PC-3 (cell line): ENCODE measurements at places on chromosomes 3 and 15. TPM values are rescaled to one million over a fixed set of nuclear protein-coding genes. Genes with fewer than 3 reads are reported as not detected.

GRCh38 chr3:108998436-108998835, 44.8 kb upstream of the GUCA1C start:
- DNase-seq, result no peak

DNA sequence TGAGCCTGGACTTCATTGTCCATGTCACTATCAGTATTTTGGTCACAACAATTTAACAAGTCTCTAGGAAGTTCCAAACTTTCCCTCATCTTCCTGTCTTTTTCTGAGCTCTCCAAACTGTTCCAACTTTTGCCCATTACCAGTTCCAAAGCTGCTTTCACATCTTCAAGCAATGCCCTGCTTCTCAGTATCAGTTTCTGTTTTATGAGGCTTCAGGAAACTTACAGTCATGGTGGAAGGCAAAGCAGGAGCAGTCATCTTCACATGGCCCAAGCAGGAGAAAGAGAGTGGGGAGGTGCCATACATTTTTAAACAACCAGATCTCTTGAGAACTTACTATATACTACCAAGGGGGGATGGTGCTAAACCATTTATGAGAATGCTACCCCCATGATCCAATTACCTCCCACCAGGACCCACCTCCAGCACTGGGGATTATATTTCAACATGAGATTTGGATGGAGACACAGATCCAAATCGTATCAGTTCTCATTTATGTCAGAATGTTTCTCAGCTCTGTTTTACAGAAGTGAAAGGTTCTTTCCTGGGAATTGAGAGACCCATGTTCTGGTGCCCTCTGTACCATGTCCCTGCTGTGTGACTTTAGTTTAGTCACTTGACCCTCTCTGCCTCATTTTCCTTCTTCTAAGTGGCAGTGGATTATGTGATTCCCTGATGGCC, 169.7 kb downstream of the PLCL2 start:
- no peak for DNase-seq

- DNase-seq, result no peak
Measured at GRCh38 chr3:180185650-180186049, 148.9 kb upstream of the PEX5L start.

DNA sequence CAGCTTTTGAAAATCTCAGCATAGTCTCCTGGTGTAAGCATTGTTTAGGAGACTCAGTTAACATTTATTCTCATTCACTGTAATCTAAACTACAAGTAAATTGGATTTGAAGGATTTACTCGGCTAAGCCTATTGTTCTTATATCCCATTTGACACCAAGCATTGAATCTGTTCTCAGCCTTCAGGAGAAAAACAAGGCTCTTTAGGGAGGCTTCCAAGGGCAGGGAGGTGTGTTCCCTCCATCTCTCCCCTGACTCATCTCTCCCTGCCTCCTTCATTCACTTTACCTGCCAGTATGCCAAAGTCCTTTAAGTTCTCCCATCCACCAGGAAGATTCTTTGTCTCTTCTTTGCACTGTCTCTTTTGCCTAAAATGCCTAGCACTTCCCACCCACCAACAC, 347.8 kb downstream of the MFSD1 start:
- DNase-seq, result no peak

- no peak for DNase-seq
Measured at GRCh38 chr15:62324382-62324781, 159.3 kb upstream of the C2CD4B start.

DNA sequence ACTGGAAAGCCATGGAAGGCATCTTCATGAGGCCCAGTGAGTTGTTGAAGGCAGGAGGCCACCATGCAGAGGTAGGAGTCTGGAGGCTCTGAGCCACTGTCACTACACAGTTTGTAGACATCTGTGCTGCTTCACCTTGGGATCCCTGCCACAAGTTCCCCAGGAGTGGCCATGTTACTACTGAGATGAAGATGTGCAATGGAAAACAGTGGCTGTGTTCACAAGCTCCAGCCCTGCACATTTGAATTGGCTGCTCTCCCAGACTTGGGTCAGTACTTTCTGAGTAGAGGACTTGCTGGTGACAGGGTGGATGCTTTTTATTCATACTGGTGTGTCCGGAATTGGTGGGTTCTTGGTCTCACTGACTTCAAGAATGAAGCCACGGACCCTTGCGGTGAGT, 86.9 kb upstream of the C15orf39 start:
- no peak for DNase-seq

DNA sequence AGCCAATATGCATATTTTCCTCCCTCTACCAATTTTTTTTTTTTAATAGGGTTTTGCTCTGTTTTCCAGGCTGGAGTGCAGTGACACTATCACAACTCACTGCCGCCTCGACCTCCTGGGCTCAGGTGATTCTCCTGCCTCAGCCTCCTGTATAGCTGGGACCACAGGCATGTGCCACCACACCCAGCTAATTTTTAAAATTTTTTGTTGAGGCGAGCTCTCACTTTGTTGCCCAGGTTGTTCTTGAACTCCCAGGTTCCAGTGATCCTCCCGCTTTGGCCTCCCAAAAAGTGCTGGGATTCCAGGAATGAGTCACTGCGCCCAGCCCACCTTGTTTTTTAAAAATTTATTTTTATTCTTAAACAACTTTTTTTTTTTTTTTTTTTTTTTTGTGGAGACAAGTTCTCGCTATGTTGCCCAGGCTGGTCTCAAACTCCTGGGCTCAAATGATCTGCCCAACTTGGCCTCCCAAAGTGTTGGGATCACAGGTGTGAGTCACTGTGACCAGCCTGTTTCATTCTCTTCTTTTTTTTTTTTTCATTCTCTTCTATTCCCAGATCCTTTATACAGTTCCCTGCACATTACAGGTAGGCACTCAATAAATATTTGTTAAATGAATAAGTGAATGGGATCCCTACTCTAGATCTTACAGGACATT, 40.5 kb upstream of the PIK3CB start:
- no peak for DNase-seq

DNA sequence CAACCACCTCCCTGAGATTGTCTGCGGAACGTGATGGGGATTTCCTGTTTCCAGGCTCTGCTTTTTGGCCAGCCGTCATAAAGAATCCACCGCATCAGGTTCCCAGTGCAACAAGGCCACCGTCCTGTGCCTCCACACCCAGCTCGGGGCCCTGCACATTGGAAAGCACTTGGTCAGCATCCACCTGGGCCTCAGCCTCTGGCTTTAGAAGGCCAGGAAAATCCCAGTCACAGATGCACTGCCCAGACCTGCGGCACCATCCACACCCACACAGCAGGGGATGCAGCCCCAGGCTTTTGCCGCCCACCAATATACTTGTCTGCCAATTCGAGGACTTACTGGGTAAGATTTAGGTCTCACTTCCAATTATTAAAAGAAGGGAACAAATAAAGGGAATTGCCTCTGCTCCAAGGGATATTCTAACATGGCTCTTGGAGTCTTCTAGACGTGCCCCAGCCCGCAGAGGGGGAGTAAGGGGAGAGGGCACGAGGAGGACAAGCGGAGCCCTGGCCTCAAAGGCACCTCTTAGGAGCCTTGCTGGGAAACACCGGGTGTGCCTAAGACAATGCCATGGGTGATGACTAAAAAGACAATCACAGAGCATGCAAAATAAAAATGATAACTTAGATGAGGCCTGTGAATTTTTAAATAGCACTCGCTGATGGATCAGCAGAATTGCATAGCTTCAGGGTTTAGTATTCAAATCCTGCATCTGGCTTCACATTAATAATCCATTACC, 169.2 kb downstream of the FOXP1 start:
- DNase-seq, result no peak

CCR5 gene
- not detected in 2 replicates for total RNA-seq

SLC51A gene
- total RNA-seq, result 9.7 and 10.0 TPM in 2 replicates

GRCh38 chr3:127815641-127816605, 6.4 kb downstream of the MGLL start:
- no peak for DNase-seq

- no peak for DNase-seq
Measured at GRCh38 chr15:33955945-33956344, 12.4 kb upstream of the CHRM5 start.

DNA sequence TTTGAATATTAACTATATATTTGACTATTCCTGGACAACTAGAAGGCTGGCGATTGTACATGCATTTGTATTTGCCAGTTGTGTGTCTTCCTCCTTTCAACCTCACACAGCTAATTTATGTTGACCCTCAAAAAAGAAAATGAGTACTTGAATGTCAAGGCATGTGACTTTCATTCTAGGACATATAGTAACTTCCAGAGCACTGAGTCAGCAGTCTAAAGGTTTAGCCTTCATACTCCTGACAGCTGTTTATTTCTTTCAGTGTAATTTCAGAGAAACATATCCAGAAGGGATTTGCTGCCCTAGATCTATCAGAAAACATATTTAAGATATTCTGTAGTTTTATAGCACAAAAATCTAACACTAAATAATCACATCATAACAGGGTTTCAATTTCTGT, 74.6 kb upstream of the GOLGA8J start:
- DNase-seq, result no peak

FBXL22 gene
- total RNA-seq, result 0.46 and 2.0 TPM in 2 replicates

DNA sequence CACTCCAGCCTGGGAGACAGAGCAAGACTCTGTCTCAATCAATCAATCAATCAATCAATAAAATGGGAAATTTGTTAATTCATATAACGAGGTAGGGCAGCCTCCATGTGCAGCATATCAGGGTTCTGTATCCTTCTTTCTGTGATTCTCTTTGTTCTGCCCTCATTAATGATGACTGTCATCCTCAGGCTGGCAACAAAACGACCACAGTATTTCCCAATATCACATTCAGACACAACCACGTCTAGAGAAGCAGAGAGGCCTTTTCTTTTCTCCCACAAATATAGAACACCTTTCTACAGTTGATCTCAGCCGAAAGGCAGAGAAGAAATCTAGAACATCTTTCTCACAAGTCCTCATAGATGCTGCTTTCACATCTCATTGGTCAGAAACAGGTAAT, 11.2 kb downstream of the CEP19 start:
- DNase-seq, result no peak

- no peak for DNase-seq
Measured at GRCh38 chr3:154781595-154781994, 298.5 kb upstream of the MME start.

DNA sequence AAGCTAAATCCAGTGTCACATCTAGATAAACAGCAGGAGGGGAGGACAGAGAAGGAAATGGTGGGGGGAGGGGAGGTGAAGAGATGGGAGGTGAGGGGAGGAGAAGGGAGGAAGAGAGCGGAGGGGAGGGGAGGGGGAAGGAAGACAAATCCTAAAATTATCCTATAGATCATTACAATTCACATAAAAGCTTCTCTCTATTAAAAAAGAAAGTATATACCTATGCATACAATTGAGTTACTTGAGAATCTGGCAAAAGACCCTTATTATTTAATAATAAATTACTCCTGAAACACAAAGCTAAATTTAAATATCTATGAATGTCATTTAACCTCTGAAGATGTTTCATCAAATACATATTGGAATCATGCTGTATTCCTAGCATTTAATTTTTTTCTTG, 303.9 kb downstream of the MAGI1 start:
- DNase-seq, result no peak

GRCh38 chr3:49709852-49710251, 9.6 kb downstream of the AMIGO3 start:
- no peak for DNase-seq

DNA sequence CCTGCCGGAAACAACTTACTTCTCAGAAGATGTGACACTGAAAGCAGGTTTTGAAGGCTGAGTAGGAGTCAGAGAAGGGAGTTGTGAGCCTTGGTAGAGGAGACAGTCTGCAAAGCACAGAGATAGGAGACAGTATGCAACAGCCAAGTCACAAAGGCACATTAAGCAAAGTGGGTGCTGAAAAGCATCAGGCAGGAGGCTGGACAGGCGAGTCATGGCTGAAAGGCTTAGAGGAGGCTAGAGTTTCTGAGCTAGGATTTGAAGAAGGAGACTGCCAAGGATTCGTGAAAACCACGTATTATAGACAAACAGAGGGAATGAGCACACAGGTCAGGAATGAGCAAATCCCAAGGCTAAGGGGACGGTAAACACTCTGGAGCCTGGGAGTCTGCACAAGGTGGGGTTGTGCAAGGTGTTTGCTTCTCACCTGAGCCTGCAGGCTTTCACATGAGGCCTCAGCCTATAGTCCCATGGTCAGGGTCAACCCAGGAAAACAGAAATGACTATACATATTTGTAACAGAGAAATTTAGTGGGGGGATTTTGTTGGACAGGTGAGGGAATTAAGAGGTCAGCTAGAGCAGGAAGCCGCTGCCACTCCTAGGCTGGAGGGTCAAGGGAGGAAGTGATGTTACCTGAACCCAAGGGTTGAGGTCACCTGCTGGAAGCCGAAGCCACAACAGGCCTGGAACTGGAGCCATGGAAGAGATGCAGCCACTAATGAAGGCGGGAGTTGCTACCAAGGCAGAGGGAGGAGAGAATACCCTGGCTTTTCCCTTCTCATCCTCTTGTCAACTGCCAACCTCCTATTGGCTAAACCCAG, 23.1 kb upstream of the TRIM71 start:
- peak; percentile 84 for DNase-seq

DNA sequence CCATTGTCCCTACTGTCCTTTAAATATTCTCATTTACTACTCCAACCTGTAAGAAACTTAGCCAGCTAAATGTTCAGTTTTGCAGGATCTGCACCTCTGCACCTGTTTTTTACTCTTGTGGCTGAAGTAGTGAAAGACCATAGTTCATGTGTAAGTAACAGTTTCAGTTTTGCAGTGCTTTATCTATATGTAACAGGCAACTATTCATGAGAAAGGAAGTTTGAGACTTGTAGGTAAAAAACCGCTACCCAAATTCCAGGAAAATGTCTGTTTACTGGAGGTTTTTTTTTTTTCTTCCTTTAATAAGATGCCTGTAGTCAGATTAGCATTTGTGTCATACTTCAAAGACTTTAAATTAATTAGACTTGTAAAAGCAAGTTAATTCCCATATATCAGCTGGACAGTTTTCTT, 25.4 kb upstream of the MBNL1 start:
- DNase-seq, result no peak

DNA sequence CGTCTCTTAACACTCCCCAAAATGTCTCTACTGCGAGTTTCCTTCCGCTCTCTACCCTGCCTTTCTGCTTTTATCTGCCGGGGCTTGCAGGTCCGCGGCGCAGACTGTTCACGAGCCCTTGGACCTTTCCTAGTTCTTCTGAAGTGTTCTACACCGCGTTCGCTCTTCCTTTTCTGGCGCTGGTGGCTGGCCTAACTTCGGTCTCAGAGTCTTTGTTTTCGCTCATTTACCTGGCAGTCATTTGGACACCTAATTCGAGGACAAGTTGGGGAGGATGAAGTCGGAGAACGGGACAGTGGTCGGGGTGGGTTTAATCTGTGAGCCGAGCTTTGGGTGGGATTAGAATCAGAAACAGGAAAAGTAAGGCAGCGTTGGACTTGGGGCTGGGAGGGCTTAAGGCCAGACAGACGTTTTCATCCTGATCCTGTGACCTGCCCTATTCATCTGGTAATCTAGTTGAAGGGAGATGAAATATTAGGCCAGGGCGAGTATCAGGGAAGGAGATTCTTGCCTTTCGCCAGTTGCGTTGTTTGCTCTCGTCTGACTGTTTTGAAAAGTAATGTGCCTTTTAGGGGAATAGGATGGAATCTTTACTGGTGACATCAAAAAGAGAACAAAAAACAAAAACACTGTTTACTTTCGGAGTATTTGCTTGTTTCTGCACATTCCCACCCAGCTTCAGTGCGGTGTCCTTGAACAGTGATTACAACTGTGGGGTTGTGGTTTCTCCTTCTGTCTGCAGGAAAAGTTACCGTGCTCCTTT, 1.8 kb downstream of the DIPK2A start:
- DNase-seq, result peak; percentile 71

- DNase-seq, result no peak
Measured at GRCh38 chr15:36978126-36978525, 122.2 kb downstream of the MEIS2 start.

SLC26A6 gene
- 38.1 and 44.9 TPM in 2 replicates for total RNA-seq

HESX1 gene
- 3.9 TPM in 1 of 2 replicates, not detected in the other for total RNA-seq
